ENCODE measurements at places on chromosomes 11 and 22.
A peak's percentile ranks its signal among the peaks of the same experiment; 100 is the strongest.

DNA sequence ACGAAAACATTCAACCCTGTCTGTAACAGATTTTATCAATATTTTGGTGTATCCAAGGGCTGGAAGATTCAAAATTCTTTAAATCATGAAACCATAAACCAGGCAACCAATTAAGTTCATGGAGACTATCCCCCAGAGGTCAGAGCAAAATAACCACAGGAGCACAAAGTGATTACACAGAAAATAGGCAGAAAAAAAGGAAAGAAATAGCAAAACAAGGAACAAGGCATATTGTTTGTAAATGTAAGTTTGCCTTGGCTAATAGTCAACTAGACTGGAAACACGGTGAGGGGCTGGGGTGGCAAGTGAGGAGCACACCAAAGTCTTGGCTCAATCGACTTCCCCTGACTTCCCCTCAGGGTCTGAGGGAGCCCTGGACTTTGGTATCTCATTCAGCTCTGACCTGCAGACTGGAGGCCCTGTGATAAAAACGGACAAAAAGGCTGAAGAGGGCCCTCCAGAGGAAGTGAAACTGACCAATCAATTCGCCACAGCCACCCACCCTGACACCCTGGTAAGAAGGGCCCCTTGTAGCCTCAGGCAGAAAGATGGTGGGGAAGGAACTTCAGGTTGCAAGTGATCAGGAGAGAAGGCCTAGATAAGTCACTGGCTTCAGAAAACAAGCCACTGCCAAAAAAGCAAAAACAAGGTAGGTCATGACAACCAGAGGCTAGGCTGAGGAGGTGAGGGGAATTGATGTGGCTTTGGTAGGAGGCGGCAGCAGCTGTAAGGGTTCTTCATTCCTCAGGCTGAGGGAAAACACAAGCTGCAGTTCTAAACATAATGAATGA is 1.8 kb downstream of the SIK3 start:
- peak; percentile 69 for DNase-seq

DNA sequence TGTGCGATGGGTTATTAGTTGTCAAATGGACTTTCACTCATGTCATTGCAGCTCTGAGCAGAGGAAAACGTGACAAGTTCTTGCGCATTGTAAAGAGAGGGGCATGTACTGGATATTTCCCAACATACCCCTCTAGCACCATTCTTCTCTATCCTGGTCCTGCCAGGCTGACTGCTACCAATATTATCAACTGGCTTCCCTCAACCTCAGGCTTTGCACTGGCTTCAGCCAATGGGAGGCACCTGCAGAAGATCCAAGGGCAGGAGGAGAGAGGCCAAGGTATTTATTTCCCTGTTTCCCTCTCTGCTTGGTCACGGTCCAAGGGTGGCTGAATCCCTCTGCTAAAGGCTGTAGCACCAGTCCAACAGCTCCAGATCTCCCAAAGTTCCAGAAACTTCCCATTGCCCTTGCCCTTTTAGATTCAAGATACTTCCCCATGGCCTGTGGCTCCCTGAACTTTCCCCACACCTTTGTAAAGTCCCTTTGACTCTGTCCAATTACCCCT is 175.6 kb upstream of the NECTIN1 start:
- no peak for DNase-seq

- DNase-seq: no peak
Measured at GRCh38 chr11:135006800-135007199, 594.8 kb upstream of the B3GAT1 start.

DNA sequence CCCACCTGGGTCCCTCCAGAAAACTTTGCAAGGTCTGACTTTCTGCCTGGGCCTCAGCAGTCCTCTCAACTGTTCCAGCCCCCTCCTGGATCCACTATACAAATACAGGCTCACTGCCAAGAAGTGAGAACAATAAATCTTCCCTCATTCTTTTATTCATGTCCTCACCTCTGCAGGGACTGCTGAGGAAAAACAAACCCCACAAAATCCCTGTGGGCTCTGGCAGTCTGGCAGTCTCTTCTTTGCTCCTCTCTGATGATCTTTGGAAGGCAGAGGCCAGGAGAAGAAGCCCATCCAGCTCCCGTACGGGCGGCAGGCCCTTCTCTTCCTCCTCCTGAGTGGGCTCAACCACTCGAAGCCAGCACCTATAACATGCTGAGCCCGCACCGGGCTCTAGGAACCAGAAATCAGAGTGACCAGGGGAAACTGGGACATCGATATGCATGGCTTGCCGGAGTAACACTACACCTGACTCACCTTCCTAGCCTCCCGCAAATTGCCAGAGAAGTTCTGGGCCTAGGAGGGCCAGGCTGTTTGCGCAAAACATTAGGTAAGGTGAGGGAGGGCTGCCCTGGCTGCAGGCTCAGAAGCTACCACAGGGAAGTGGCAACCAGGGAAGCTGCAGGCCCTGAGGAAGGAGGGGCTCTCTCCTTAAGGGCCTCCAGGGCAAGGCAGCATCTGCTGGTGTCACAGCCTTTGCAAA is 24.2 kb downstream of the TMPRSS5 start:
- no peak for DNase-seq
